ENCODE measurements at places on chromosomes 4 and X.

GRCh38 chrX:136015016-136015415 is 29.8 kb downstream of the SLC9A6 start:
- DNase-seq, result no peak

DNA sequence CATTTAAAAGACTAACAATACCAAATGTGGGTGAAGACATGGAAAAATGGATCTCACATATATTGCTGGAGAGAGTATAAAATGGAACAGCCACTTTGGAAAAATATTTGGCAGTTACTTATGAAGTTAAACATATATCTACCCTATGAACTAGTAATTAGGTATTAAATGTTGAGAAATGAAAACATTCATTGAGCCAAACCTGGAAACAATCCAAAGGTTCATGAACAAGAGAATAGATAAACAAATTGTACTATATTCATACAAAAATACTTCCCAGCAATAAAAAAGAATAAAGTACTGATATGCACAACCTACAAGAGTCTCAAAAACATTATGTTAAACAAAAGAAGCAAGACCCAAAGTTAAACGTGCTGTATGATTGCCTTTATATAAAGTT is 4.0 kb upstream of the EGF start:
- DNase-seq, result no peak

DNA sequence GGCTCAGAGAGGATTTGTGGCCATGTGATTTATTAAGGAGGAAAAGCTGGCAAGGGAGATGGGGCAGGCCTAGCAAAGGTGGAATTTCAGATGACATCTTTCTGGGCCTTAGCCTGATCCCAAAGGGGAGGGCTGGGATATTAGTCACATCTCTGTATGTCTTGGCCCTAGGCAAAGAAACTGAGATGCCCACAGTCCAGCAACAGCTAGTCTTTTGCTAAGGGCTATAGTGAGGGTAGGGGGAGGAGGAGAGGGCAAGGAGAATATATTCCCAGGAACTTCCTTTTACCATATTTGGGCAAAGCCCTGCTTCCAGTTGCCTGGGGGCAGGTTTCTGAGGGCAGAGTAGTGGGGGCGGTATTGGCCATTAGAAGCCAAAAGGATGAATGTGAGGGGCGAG is 209.8 kb upstream of the NR3C2 start:
- DNase-seq, result no peak

GRCh38 chr4:38909015-38909414 is 41.4 kb downstream of the FAM114A1 start:
- DNase-seq, result no peak

All from CD4-positive, alpha-beta T cell treated with Interleukin-12 subunit alpha and Interleukin-12 subunit beta, for 1 hour (primary cell).